GM12891 (cell line): ENCODE measurements at places on chromosomes 11 and 22.

DNA sequence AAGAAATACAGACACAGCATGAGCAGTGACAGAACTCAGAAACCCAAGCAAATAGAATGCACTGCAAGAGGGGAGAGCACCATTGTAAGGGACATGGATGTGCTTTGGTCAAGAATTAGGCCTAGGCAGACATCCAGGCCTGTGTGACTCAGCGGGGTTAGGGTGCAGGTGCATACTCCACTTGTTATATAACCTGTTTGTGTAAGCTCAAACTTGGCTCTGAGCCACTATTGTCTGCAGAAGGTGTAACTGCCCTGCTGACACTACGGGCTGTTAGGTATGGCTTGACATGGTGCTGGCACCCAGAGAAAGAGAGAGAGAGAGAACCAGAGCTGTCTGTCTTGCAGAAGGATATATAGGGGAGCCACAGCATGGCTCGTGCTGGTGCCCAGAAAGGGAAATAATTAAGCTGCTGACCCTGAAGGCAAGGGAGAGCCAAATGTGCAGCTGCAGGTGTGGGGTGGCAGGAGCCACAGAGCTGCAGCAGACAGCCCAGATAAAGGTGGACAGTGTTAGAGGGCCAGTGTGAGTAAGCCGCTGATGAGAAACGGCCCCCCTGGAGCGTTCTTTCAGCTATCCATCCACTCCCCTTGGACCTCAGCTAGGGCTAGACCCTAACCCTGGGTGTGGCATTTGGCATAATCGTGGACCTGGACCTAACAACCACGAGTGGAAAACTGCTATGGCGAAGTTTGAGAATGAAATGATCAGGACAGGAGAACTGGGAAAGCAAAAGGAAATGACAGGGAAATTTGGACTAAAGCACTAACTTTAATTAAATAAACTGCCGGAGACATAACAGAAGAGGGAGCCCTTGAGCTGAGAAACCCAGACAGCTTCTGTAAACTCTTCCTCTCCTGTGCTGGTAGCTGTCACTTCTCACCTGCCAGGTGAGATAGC lies 253.0 kb upstream of the CCDC179 start:
- peak; percentile 2 for DNase-seq

GRCh38 chr11:127052404-127052803 lies 51.8 kb upstream of the KIRREL3 start:
- DNase-seq, result no peak

DNA sequence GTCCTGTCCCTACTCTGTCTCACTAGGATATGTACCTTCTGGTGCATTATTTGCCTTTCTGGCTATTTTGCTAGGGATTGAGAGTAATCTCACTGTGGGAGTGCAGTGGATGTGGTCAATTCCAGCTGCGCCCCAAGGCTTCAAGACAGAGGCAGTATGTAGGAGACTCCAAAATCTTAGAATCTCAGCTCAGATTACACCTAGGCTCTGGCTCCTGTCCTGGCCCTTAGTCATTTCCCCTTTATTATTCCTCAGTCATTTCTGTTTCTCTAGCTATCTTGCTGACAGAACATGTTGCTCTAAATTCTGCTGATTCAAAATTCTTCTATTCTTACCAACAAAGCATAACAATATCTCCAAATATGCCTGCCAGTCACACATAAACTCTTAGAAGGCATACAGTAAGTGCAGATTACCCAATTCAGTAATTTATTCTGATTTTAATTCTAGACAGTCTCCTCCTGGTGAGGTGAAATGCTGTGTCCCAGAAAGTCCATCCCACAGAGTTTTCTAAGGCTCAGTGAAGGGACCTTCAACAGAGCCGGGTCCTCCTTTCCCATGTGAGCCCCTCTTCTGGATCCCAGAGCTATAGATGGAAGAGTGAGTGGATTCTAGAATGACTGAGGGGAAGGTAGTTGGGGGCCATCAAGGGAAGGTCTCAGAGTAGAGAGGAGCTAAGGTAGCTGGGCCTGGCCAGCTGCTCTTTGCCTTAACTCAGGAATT lies 24.3 kb upstream of the GLYATL1 start:
- no peak for DNase-seq

GRCh38 chr11:36431429-36432092 lies 78.5 kb downstream of the TRAF6 start:
- DNase-seq, result no peak

DNA sequence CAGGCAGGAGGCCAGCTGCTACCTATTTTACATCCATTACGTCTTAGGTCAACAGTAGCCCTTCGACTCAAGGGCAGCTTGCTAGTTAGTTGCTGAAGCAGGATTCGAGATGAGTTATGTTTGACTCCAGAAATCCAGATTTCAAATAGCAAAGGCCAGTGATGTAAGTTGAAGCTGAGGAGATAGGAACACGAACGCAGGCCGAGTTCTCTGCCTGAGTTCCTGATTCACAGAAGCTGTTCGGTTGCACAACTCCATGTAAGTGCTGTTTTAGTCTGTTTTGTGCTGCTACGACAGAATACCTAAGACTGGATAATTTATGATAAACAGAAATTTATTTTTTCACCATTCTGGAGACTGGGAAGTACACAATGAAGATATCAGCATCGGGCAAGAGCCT lies 111.2 kb downstream of the SLC1A2 start:
- DNase-seq, result no peak

- DNase-seq, result no peak
Measured at GRCh38 chr11:37050311-37050710, 452.3 kb upstream of the RAG2 start.

DNA sequence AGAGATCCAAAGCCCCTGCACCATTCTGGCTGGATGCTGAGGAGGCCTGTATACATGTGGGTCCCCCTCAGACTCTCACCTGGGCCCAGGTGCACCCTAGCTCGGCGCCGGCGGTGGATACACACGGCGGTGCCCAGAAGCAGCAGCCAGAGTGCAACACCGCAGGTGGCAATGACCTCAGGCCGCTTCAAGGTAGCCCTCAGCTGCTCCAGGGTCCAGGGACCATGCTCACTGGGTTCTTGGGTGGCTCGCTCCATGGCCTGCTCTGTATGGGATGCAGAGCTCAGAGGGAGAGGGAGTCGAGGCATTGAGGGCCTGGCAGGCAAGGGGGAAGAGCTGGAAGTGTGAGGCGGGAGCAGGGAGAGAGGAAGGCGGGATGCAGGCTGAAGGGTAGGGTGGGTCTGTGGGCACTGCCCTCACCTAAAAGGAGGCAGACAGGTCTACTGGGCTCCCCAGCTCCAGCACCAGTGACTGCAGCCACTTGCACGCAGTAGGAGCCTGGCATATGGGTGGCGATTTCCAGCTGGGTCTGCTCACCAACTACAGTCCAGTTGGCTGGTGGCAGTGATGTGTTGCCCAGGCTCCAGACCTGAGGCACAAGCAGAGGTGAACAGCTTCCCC lies 3.8 kb downstream of the ROBO4 start:
- DNase-seq, result no peak

- DNase-seq, result no peak
Measured at GRCh38 chr11:64802370-64803157, 450 bp downstream of the MAP4K2 start.

DNA sequence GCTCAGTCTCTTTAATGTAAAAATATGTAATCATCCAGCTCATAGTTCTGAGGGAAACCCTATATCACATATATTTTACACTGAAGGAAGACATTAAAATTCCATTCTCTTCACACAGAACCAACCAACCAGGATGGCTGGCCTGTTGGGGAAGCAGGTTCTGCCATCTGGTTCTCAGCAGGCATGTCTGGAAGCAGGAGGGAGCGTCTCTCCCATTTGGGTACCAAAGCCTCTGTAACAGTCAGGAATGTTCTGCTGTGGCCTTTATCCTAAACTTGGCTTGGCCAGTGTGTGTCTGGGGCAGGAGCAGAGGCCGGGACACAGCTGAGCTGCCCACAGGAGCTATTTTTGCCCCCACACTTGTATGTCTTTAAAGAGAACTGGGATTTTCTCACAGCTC lies 29.2 kb downstream of the SGSM3 start:
- no peak for DNase-seq

GRCh38 chr11:3686751-3687150 lies 15.6 kb upstream of the CHRNA10 start:
- no peak for DNase-seq

DNA sequence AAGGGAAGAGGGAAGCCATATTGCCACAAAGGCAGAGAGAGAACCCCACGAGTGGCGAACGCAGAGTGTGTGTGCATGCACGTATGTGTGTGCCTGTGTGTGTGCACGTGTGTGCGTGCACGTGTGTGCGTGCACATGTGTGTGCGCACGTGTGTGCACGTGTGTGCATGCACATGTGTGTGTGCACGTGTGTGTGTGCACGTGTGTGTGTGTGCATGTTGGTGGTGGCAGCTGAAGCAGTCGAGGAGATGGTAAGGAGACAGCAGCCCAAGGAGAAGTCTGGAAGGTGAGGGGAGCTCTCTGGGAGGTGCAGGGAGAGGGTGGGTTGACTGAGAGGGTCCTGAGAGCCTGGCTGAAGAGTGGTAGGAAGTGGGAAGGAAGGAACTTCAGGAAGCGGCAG lies 94.1 kb upstream of the NECTIN1 start:
- DNase-seq, result no peak

GRCh38 chr11:68912254-68912653 lies 8.6 kb downstream of the IGHMBP2 start:
- no peak for DNase-seq
